ENCODE measurements at places on chromosomes 12 and 14. TPM values are rescaled to one million over a fixed set of nuclear protein-coding genes. Genes with fewer than 3 reads are reported as not detected.

The SLC2A3 gene
- total RNA-seq, result 5.2 TPM

The PPP1R36 gene
- total RNA-seq, result 0.33 TPM

The FIGNL2 gene
- 0.16 TPM for total RNA-seq

The RAD51B gene
- 4.3 TPM for total RNA-seq

The SYT1 gene
- total RNA-seq, result 6.3 TPM

The TAS2R7 gene
- total RNA-seq, result not detected
